ENCODE measurements at places on chromosomes 11 and 22.
A peak's percentile ranks its signal among the peaks of the same experiment; 100 is the strongest.

DNA sequence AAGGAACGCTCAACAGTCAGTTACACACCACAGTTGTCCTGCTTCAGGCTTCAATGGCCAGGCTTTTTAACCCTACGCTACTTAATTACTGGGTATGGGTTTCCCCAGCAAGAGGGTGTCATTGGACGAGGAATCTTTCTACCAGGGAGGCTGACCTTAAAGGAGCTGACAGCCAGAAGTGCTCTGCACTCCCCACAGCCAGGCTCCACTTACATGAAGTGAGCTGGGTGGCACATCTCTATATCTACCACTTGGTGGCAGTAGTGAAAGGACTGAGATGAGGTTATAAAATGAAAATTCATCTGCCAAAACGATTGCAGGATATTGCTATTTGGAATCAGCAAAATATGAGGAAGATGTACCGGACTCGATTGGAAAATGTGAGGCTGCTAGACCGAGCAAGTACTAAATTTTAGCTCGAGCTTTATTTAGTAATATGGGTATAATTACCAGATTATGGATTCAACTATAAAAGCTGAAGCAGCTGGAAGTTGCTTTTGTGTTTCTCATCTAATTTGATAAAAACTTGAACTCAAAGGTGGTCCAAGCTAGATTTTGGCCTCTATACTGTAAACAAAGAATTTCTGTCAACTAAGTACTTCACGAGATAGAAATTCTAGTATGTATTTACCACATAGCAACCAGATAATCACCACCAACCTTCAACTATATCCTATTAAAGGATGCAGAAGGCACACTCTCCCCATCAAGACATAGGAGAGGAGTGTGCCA, 53.9 kb upstream of the CEP126 start:
- peak; percentile 9 for DNase-seq

GRCh38 chr11:126387857-126388256, 32.4 kb downstream of the ST3GAL4 start:
- no peak for DNase-seq

DNA sequence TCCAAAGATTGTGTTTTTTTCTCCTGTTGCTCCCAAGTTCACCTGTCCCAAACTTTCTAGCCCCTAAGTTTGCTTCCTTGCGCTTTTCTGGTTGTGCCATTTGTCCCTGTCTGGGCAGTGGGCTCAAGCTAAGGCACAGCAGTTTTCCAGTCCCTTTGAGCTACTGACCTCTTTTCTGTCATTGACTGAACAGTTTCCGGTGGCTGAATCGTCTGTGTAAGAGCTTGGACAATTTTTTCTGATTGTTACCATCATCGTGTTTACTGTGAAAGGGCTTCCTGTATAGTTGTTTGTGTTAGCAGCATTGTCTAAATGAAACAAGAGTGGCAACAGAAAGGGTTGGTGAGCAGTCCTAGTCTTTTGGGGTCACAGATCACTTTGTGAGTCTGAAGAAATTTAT, 49.8 kb downstream of the BMAL1 start:
- no peak for DNase-seq

- no peak for DNase-seq
These were observed 22.5 kb downstream of the TPCN2 start for GRCh38 chr11:69071086-69071800.

DNA sequence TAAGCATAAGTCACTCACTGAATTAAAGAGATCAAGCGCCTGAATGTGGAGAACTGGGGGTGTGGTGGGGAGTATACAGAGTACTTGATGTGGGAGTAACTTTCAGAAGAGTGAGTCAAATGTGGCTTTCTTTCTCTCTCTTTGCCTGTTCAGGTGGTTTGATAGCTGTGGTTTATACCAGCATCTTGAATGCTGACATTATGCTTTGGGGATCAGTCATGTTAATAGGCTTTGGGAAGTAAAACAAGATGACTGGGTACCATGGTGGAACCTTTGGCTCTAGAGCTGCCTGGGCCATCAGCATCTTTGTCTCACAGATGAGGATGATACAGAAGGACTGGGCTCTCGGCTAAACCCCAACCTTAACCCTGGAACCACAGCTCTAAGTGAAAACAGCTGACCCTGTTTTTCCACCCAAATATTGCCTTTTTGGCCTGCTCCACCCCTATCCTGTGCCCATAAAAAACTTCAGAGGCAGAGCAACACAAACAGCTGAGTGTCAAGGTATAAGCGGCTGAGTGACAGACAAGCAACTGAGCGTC, 58.2 kb upstream of the GNAZ start:
- DNase-seq, result peak; percentile 35

DNA sequence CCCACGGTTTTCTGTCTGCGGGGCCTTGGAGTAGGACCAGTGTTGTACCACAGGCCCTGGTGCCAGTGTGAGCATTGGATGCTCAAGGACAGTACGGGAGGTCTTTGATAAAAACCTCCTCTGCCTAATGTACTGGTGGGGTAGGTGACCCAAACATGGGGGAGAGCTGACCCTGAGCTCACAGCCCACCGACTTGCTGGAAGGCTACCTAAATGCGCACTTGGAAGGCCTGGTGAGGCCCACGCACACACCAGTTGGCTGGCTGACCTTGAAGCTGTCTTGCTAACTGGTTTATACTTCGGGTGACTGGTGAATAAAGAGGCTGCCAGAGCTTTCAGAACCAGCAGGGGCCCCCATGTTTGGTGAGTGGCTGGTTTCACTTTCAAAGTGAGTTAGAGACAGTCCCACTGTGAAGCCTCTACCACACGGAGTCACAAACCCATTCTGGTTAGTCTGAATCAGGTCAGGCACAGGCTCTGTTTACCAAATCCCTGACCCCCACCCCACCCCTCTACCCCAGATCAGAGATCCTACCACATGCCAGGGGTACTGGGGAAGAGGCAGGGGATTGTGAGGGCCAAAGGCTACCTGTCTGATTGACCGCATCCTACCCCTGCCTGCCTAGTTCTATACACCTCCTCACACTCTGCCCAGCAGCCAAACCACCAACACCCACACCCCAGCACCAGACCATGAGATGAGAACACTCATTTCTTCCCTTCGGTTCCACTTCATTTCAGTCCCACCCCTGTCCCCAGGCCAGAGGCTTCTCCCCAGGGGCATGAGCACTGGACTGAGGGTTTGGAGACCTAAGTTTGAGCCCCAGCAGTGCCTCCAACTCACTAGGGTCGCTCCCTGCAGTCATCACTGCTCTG, 12.7 kb upstream of the IL2RB start:
- DNase-seq, result peak; percentile 84

DNA sequence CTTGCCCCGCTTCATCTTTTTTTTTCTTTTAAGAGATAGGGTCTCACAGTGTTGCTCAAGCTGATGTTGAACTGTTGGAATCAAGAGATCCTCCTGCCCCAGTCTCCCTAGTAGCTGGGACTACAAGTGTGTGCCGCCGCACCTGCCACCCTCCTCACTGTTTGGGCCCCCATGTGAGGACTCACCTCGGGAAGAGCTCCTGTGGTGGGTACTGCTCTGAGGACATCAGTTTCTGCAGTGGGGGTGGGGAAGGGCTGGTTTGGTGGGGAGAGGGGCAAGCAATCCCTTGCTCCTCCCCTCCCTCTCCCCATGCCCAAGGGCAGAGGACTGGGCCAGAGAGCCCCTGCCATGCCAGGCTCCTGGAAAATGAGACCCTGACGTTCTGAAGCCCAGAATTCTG, 1.5 kb upstream of the SLC16A8 start:
- no peak for DNase-seq

- DNase-seq, result no peak
These were observed 105.9 kb downstream of the C11orf58 start for GRCh38 chr11:16844268-16844771.

GRCh38 chr11:70133771-70134335, 55.7 kb downstream of the ANO1 start:
- DNase-seq, result no peak

All from activated CD4-positive, alpha-beta T cell treated with anti-CD3 and anti-CD28 coated beads, Interleukin-2, amount 50 U/mL, for 24 hours (primary cell).